ENCODE measurements at places on chromosomes 12 and 14.

- no peak for DNase-seq
Observed at GRCh38 chr12:50003595-50003994, 21.7 kb downstream of the RACGAP1 start.

- DNase-seq = no peak
Observed at GRCh38 chr14:79197516-79197915, 1013.8 kb downstream of the DIO2 start.

GRCh38 chr12:41724216-41724615, 420.5 kb downstream of the GXYLT1 start:
- DNase-seq = no peak

GRCh38 chr12:26231921-26232320, 36.5 kb downstream of the SSPN start:
- no peak for DNase-seq
